ENCODE measurements at places on chromosomes 4 and X.

DNA sequence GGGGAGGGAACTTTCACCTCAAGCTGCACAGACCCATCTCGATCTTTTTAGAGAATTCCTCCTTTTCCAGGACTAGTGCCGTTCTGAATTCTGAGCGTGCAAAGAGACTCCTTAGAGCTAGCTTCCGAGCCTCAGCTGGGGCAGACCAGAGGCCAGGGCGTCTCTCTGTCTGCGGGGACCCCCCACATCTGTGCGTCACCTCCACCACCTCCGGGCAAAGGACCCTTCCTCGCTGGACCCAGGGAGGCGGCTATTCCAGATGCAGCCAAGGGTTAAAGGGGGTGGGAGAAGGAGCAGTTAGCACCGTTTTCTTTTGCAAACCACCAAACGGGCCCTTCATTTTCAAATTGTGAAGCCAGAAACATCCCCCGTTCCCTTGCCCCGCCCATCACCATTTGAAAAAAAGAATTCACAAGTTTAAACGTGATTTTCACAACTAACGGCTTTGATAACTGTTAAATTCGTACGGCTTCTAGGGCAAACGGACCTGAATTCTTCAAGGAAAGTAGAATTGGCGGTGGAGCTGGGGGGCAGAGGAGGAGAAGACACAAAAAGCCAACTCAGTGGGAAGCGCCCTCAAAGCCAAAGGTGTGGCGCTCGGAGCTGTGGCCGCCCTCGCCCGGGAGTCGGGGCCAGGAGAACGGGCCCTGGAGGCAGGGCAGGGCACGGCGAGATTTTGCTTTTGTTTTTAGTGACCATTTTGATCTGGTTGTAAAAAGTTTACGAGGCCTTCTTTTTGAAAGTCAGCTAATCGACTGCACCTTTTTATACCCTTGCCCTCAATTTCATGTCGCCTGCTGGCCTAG is 3.3 kb upstream of the PDGFRA start:
- no peak for DNase-seq

GRCh38 chrX:45622042-45622423 is 421.4 kb upstream of the DIPK2B start:
- DNase-seq: no peak

- no peak for DNase-seq
Measured at GRCh38 chr4:98544141-98544817, 114.1 kb downstream of the TSPAN5 start.

GRCh38 chr4:148633720-148634119 is 191.5 kb upstream of the NR3C2 start:
- DNase-seq: no peak

- no peak for DNase-seq
Measured at GRCh38 chr4:169031392-169031791, 21.3 kb upstream of the CBR4 start.

DNA sequence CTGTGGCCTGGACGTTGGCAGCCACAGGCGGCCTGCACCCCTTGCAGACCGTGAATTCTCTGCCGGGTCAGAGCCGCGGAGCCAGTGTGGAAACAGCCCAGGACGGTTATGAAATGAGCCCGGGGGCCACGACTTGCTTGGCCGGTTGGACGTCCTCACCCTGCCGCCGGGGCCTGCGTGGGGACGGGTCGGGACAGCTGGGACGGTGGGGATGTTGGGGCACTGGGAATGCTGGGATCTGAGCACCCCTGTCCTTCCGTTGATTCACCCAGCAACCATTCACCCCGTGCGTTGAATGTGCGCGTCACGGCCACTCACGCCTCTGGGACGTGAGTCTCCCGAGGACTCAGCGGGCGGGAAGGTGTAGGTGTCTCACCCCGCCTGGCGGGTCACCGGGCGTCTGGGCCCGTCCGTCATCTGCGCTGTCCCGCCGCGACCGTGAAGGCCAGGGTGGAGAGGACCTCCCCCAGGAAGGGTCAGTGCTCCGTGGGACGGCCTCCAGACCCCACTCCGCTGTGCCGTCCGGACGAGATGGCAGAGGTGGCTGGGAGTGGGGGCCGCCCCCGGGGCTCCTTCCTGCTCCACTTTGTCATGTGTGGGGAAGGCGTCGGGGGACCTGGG is 4.5 kb upstream of the PLCXD1 start:
- DNase-seq: no peak

DNA sequence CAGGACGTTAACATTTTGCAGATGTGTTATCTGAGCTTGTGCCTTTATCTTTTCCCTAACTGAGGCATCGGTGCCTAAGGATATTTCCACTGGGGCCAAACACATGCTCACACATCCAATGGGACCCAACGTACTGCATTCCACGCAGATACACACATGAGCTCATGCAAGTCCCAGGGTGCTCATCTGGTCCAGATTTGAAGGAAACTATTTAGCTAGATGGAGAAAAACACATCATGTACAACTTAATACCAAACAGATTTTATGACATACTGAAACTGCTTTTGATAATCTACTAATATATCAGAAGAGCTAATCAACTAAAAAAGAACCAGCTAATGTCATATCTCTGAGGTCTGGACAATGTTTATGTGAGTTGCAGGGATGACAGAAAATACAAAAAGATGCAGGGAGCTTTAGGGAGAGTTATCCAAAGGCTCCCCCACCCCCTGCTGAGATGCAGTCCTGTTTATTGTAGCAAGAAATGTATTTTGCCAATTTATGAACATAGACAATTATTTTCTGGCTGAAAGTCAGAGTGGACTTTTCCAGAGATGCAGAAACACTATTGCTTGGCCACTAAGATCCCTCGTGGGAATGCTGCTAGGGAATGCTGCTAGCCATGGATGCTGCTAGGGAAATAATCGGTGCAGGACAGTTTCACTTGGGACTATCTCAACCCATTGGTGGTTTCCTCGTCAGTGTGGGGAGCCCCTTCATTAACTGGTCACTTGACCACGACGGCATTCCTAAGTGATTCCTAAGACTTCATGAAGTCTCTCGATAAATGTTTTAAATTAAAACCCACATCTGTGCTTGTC is 172.8 kb downstream of the SMIM20 start:
- no peak for DNase-seq

GRCh38 chr4:96295143-96295741 is 455.3 kb downstream of the PDHA2 start:
- DNase-seq: no peak

All from mesenteric fat pad (tissue), 1 donor.